ENCODE measurements at places on chromosomes 11 and 22.

- DNase-seq = no peak
These were observed 551 bp downstream of the DBX1 start for GRCh38 chr11:20159466-20160381.

- no peak for DNase-seq
These were observed 187.6 kb upstream of the CCDC90B start for GRCh38 chr11:83473743-83474142.

DNA sequence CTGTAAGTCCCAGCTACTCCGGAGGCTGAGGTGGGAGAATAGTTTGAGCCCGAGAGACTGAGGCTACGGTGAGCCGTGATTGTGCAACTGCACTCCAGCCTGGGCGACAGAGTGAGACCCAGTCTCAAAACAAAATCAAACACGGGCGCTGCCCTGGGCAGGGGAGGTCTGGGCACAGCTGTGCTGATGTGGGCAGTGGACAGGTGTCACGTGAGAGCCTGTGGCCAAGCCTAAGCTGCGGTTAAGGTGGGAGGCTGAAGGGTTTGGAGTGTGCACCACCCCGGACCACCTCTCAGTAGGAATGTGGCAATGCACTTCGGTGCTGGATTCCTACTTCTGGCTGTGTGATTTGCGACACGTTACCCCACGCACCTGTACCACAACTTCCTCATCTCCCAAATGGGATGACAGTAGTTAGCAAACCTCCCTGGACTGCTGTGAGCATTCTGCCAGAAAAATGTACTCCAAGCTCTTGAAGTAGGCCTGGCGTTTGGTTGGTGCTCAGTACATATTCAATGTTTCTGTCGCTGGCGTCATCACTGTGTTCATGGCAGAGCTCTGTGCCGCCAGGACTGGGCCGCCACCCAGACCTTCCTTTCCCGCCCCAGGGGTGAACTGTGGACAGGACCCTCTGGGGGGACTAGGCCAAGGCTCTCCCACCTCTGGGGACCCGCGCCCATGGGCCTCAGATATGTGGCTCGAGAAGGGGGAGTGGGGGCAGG, 807 bp upstream of the ZNF74 start:
- DNase-seq = no peak

GRCh38 chr11:21405422-21405821, 736.0 kb downstream of the NELL1 start:
- no peak for DNase-seq

DNA sequence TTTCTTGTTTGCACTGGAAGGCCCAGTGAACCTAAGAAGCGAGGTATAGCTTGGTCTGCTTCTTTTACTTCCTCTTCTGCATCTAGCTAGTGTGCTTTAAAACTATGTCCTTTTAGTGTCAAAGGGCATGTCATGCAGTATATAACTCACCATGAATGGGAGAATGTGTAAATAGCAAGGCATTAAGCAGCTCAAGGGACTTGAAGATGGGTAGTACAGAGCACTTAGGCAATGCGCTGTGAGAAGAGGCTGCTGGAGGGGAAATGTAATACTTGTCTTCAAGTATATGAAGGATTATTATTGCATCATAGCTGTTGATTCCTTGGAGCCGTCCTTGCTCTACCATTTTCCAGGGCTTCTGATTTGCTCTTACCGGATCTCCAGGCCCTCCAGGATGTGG, 7.6 kb downstream of the MAML2 start:
- DNase-seq = no peak

DNA sequence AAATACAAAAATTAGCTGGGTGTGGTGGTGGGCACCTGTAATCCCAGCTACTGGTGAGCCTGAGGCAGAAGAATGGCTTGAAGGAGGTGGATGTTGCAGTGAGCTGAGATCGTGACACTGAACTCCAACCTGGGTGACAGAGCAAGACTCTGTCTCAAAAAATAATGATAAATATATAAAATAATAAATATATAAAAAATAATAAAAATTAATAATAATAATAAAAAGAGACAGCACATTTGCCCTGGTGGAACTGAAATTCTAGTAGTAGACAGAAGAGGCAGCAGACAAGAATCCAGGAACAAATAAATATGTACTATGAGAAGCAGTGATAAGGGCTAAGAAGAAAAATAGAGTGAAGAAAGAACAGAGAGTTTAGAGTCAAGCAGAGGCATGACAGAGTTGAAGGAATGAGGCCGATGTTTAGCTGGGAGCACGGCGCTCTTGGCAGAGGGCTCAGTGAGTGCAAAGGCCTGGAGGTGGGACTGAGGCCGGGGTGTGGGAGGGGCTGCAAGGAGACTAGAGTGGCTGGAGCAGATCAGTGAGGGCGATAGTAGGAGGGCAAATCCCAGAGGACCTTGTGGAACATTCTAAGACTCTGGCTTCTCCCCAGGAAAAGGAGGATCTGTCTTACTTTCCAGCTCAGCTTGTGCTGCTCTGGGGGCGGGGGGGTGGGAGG, 410.3 kb downstream of the MN1 start:
- no peak for DNase-seq

DNA sequence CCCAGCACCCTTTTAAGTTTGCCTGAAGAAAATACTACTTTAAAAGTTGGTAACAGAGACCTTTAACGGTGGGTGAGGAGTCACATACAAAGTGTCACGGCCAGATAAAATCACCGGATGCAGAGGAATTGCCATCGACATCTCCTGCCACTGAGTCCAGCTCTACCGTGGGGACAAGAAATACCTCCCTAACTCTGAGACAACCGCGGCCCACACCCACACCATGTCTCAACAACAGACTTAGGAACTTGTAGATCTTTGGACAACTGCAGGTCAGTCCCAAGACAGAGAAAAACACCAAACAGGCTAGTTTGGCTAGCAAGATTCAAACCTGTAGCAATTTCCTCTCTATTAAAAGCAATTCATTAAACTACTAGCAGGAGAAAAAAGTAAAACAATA, 669 bp downstream of the ETS1 start:
- DNase-seq = no peak

DNA sequence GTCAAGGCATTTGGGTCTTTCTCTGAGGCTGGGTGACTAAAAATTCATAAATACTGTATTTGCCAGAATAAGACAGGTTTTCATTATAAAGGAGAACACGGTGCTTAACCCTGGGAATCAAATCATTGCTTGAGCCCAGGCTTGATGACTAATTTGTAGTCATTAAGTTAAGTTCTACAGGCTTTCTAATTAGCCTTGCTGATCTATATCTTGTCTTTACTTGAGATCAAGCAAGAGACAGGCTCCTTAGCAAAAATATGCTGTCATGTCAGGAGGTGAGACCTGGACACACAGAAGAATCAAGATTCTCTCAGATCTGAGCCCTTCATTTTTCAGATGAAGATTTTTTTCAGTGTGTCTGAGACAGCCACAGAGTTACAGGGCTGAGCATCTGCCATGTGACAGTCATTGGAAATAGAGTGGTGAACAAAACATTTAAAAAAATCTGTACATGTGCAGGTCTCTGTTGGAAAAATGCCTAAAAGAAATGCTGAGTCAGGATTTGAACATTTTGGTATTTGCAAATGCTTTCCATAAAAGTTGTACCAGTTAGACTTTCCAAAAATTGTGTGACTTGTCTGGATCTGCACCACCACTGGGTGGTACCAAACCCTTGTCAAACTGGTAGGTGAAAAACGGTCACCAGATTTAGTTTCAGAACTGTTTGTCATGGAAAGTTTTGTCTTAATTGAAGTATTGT, 14.6 kb downstream of the ACAT1 start:
- DNase-seq = peak; percentile 49

DNA sequence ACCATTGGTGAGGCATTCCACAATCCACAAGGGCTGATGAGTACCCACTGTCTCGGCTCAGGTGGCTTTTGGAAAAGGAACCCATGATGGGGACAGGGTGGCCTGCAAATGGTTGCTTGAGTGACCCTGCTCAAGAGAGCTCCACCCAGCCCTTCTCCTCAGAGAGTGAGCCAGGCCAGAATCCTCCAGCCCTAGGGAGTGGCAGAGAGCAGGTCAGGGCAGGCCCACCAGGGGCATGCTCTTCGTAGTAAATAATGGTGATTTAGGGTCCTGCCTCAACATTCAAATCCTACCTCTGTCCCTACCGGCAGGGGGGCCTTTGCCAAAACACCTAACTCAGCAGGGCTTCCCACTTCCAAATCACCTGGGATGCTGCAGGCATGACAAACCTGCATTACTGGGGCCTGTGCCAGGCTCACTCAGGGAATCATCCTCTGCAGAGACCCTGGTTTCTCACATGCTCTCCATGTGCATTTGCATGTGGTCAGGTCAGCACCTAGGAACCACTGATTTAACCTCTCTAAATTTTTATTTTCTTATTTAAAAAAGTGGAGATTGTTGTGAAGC, 17.3 kb upstream of the TP53I11 start:
- DNase-seq = no peak

DNA sequence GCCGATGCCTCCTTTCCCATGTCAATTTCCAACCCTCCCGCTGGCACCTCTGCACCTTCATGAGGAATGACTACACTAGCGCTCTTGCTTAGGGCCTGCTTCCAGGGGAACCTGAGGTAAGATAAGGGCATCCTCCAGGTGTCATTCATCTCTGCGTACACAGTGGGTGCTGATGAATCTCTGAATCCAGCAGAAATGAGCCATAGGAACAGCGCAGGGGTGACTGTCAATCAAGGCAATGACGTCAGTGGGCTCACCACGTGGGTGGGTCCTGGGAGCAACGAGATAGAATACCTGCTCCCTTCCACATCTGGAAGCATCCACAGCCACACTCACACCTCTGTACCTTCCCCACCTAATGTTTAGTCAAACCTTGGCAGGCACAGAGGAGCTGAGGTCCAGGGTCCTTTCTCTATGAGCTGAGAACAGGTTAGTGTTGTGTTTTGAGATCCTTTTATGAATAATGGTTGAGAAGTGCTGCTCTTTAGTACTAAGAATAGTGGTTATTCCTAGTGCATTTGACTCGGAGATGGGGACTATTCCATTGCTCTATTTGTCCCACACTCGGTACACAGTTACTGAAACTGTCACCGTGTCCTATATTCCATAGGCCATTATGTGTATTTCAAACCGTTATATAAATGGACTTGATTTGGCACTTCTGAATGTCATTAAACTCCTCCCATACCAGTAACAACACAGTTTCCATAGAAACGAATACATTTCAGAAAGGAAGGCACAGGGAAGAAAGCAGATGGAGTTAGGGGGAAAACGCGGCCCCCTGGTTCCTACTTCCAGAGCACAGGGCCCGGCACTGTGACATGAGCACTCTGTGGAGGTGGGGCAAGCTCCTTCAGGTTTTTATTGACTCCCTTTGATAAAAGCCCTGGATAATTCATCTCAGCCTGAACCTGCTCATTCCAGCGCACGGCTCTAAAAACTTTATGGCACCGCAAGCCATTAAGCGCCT, 193.4 kb downstream of the ST3GAL4 start:
- no peak for DNase-seq

GRCh38 chr11:119706887-119707286, 22.1 kb downstream of the NECTIN1 start:
- no peak for DNase-seq

GRCh38 chr11:2987881-2988861, 4.0 kb downstream of the NAP1L4 start:
- DNase-seq = peak; percentile 34

- DNase-seq = no peak
These were observed 106.5 kb downstream of the TMEM135 start for GRCh38 chr11:87144252-87144651.

DNA sequence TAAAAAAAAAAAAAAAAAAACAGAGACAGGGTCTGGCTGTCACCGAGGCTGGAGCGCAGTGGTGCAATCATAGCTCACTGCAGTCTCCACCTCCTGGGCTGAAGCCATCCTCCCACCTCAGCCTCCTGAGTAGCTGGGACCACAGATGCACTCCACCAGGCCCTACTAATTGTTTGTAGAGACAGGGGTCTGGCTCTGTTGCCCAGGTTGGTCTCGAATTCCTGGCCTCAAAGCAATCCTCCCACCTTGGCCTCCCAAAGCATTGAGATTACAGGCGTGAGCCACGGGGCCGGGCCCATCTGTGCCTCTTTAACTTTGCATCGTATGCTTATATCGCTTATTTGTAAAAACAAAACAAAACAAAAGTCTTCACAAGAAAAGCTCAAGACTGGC, 3.1 kb downstream of the CPT1A start:
- peak; percentile 42 for DNase-seq

GRCh38 chr11:7381937-7382336, 103.4 kb upstream of the OLFML1 start:
- DNase-seq = no peak

DNA sequence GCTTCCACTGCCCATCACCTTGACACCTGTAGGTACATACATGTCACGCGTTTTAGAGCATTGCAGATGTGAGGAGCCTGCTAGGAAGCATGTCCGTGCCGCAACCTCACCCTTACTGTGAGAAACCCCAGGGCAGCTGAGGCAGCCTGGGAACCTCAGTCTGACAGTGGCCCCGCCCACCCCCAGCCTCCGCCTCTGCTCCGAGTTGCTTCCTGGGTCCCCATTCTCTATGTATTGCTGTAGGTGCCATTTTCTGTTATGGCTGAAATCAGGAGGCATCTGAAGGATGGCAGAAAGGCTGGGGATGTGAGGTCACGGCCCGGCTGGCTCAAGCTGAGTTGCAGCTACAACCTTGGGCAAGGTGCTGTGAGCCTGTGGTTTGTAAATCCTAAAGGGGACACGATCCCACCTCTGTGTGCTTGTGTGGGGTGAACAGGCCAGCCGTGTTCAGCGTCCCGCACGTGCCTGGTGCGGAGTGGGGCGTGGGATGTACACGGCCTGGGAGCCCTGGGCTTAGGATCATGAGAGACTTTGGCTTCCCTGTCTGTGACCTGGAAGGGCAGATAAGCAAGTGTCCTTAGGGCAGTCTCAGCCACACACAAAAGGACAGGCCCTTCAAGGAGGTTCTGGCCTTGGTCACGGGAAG, 102.7 kb downstream of the PHF21B start:
- DNase-seq = no peak

GRCh38 chr11:2838091-2838490, 47.5 kb downstream of the CDKN1C start:
- DNase-seq = no peak

GRCh38 chr22:44159221-44159620, 21.5 kb upstream of the PARVG start:
- no peak for DNase-seq

DNA sequence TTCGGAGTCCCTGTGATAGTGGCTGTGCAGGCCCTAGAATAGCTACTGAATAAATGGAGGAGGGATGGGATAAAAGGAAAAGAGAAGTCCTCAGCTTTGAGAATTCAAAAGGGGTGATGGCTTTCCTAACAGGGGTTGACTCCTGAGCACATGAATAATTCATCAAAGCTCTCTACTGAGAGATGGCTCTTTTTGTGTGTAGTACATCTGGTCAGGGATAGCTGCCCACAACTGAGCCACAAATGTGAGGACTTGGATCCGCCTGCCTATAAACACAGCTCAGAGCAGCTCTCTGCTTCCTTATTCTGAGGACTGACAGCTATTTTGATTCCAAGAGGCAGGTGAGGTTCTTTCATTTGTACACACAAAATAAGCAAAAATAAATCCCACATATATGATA, 82.3 kb downstream of the USP35 start:
- DNase-seq = no peak
